ENCODE measurements at places on chromosomes 6 and 20.

- DNase-seq: peak; percentile 29
These were observed 20.6 kb downstream of the PPP1R16B start for GRCh38 chr20:38825901-38826625.

DNA sequence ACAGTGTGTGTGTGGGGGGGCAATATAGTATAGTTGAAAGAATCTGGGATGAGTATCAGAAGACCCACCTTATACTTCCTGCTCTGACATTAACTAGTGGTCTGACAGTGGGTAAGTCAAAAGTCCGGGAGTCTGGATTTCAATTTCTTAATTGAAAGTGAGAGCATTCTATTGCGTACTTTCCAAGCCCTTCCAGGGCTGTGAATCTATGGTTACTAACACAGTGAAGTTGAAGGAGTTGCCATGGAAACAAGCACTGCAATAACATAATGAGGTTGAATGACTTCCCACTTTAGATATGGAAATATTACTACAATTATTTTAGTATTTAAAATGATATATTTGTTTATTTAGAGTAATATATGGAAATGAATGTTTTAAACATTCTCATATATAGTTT lies 80.2 kb downstream of the MLIP start:
- peak; percentile 62 for DNase-seq

GRCh38 chr6:53172468-53172803 lies 23.8 kb upstream of the GCM1 start:
- DNase-seq: no peak

GRCh38 chr6:9539231-9539755 lies 875.6 kb downstream of the TFAP2A start:
- no peak for DNase-seq

DNA sequence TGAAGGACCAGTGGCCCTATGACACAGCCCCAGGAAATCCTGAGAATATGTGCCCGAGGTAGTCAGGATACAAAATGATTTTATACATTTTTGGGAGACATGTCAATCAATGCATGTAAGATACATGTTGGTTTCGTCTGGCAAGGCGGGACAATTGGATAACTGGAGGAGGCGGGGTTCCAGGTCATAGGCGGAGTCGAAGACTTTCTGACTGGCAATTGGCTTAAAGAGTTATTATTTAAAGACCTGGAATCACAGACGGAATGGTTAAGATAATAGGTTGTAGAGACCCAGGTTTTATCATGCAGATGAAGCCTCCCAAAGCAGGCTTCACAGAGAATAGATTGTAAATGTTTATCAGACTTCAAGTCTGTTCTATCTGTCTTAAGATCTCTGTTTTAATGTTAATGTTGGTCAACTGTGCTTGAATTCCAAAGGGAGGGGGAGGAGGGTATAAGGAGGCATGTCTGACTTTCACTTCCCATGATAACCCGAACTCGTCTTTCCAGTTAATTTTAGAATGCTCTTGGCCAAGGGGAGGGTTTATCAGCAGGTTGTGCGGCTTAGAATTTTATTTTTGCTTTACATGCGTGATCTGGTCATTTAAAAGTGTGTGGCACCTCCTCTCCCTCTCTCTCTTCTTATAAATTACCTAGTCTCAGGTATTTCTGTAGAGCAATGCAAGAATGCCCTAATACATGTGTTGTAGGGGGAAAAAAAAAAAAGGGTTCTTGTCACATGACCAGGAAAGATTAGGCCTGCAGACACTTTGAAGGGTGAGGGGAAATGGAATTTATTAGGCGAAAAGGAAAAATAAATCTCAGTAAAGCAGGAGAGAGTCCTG lies 230.7 kb downstream of the NFATC2 start:
- no peak for DNase-seq

GRCh38 chr6:144675231-144675861 lies 390.2 kb downstream of the UTRN start:
- DNase-seq: no peak

DNA sequence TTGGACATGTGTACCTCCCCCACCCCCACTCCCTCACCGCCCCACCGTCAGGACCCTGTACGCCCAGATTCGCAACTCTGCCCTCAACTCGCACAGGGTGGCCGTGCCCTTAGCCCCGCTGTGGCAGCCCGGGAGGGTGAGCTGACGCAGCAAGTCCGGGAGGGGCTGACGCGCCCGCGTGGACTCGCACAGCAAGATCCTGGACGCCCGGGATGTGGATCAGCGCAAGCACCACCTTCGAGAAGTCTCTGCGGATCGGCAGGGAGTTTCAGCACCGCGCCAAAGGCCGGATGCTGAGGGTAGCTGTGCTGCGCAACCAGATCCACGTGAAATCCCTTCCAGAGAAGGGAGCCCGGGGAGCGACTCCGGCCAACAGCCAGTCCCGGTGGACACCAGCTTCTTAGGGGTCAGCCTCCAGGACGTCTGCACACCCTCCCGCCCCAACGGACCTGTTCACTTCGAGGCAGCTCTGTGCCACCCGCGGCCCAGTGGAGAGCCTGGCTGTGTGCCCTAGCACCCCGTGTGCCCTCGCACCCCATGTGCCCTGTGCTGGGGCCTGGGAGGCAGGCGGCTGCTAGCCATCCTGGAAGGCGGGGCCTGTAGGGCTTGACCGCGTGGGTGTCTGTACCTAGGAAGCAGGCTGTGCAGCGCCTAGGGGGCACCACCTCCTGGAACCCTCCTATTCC lies 6.7 kb upstream of the GJA10 start:
- no peak for DNase-seq

GRCh38 chr20:59830665-59831023 lies 102.8 kb downstream of the SYCP2 start:
- no peak for DNase-seq

DNA sequence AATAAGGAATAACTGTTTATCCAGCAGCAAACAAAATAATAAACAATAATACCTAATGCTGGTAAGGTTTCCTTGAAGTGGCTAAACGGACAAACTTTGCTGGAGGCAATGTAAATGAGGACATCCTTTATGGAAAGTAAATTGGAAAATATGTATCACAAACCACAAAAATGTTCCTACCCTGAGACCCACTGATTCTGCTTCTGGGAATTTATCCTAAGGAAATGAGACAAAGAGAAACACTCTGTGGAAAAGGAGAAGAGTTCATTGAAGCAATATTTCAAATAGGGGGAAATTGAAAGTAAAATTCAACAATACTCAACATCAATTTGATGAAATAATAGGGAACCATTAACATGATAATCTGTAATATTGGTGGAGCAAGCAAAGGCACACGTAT lies 37.9 kb downstream of the MAFB start:
- no peak for DNase-seq

DNA sequence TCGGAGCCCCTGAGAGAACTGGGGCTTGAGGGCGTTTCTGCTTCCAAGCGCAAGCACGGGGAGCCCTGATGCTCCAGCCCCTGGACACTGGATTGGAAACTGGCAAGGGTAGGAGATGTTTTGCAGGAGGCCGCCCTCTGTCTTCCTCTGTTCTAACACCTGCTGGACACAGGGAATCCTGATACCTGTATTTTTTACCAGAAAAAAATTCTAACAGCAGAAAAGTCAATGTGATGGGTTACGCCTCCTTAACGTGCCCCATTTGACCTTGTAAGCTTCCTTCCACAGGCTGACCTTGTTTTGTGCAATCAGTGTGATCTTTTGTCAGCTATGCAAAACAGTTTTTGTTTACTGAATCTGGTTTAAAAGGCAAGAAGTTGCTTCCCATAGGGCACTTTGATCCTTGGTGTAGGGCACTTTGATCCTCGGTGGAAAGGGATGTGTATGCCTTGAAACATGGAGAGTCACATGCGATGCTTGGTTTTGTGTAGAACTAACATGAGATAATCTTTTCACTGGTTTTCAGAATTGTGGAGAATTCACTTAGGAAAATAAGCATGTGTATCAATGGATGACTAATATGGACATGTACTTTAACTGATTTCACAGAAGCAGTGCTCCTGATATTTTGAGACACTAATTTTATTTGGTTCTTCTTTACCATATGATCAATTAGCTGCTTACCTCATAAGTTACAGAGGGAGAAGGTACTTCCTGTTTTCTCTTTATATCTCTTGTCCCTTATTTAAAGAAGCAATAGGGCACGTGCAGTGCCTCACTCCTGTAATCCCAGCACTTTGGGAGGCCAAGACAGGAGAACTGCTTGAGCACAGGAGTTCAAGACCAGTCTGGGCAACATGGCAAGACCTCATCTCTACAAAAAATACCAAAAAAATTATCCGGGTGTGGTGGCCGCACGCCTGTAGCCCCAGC lies 59.9 kb upstream of the MAP3K4 start:
- DNase-seq: no peak

DNA sequence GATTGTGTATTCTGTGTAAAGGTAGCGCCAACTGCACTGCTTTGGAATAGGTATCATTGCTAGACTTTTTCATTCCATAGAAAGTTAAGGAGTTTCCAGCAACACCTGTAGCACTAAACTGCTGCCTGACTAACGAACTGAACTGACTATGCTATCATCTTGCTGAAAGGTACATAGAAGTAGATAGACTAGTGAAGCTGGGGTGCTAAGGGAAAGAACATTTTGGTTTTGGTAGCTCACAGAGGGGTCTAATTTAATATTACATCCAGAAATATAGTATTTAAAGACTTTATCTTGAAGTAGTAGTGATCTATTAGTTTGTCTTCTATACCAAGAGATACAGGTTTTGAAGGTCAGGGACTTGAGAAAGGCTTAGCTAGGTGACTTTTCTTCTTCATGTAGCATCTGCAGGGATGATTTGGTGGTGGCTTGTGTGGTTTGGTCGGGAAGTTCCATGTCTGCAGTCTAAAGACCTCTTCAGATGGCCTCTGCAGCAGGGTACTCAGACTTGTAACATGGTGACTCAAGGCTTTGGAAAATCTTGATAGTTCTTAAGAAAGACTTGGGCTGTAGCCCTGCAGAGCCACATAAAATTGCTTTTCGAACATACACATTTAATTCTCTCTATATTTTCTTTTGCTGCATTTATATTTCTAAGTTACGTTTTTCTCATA lies 10.2 kb downstream of the SENP6 start:
- no peak for DNase-seq

DNA sequence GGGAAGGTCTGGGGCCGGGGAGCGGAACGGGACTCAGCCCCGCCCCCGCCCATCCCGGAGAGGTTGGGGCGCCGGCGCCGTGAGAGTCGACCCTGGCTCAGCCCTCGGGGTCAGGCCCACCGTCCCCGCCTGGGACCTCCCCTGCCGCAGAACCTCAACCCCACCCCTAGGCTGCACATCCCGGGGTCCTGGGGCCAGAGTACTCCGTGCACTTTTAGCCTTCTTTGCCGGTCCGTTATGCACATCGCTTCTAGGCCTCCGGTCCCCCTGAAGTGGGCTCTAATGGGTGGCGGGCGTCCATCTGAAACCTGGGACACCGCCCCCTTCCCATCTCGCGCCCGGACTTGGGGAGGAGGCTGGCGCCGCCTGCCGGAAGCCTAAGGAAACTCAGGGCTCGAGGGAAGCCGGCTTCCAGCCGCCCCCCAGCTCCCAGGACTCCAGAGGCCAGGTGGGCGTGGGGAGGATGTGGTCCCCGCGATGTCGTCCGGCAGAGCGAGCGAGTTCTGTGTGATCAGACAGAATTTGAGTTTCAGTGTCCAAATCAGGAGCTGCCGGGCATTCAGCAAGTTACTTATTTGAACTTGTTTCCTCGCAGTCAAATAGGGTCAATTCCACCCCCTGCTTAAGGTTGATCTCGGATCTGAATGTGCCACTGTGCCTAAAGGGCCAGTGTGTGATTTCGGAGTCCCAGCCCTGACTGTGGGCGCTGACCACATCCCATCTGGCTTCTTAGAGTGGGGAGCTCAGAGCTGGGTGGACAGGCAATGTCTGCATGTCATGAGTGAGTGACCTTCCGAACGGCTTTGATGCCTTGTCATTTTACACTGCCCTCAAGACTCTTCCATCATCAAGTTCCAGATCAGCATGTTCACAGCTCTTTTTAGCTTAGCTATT lies 47.6 kb downstream of the CPXM1 start:
- DNase-seq: peak; percentile 3

DNA sequence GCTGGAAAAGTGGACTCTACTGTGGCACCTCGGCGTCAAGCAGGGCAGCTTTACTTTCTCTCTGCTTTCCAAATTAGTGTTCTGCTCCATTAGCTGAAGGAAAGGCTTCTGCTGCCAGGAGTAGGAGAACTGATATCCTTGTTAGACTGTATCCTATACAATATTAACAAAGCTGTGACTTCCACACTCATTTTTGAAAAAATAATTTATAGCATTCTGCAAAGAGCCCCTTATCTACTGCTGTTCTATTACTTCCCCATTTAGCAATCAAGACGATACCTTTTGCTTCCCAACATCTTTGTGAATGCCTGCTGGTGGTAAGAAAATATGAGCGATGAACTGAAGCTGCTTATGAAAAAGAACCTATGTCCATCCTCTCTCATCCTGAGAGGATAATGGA lies 151.1 kb downstream of the UBE3D start:
- no peak for DNase-seq

DNA sequence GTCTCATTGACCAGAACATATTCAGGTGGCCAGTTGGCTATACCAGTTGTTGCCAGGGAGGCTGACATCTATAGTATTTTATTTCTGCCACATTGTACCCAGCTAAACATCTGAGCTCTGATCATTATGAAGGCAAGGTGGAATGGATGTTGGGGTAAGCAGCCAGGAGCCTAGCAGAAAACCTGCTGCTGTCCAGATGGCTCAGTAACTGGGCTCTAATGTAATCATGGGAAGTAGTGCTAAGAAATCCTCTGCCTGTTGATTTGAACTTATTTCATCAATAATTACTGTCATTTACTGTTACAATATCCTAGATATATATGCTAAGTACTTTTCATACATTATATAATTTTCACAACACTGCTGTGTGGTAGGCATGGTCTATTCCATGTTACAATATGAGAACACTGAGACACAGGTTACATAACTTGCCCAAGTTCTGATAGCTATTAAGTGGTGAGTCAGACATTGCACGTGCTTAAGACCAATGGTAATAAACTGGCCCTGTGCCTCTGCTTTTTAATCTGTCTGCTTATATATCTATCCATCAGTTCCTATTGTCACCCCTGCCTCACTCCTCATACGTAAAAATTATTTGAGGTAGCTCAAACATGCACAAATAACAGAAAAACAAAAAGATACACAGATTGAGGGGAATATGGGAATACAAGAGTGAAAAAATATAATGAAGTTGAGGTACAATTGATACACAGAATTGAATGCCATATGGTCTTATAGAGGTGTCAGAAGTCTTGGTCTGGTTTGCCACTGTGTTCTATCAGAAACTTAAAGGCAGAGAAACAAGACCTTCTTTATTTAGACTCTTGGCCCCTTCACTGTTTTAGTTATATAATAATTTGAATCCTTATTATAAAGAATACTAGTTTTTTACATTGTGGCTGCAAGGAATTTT lies 25.2 kb downstream of the TBPL1 start:
- peak; percentile 73 for DNase-seq

GRCh38 chr6:132703936-132704335 lies 9.9 kb downstream of the VNN1 start:
- DNase-seq: no peak

- DNase-seq: no peak
These were observed 14.8 kb upstream of the MDGA1 start for GRCh38 chr6:37712508-37712907.

- no peak for DNase-seq
These were observed 16.2 kb downstream of the FKBP1A start for GRCh38 chr20:1376408-1377270.

- DNase-seq: no peak
These were observed 217.9 kb downstream of the SOX4 start for GRCh38 chr6:21811484-21811883.

GRCh38 chr20:62652041-62652893 lies 10.0 kb downstream of the SLCO4A1 start:
- no peak for DNase-seq
